Left colon (tissue), 2 donors: ENCODE measurements at places on chromosomes 11 and 22.

DNA sequence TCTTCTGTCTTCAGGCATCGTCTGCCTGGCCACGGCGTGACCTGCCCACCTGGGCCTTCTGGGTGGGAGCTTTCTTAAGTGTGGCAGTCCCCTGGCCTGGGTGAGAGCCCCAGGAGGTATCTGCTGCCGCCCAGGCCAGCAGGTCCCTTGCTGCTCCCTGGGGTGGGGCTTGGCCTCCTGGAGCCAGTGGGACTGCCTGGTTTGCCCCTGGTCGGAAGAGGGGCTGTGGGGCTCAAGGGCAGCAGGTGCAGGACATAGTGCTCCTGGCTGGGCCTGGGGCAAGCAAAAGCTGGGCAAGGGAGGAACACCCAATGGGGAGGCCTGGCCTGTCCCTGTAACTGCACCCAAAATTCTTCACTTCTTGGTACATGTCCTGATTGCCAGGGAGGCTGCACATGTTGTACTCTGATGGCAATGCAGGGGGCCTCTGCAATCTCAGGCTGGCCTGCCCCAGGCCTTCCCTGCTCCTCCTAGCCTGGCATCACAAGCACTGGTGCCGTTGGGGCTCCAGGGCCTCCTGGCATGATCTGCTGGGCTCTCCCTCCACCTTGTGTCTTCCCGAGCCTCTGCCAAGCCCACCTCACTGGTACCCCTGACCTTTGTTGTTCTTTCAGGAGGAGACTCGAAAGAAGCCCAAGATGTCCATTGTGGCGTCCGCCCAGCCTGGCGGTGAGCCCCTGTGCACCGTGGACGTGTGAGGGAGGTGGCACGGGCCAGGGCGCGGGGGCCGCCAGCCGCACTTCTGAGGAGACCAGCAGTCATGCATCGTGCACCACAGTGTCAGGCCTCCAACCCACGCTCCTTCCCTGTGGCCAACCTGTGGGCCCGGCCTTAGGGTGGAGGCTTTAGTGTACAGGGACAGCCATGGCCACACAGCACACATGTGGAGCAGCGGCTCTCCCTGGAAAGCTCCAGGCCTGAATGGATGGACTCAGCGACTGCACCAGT, 6.2 kb upstream of the RANBP1 start:
- DNase-seq: no peak

- no peak for DNase-seq
Measured at GRCh38 chr11:60872124-60872960, 5.0 kb downstream of the ZP1 start.

- DNase-seq: no peak
Measured at GRCh38 chr11:72352859-72353551, 81.3 kb downstream of the CLPB start.

- no peak for DNase-seq
Measured at GRCh38 chr22:31442768-31443489, 43.5 kb downstream of the DRG1 start.

DNA sequence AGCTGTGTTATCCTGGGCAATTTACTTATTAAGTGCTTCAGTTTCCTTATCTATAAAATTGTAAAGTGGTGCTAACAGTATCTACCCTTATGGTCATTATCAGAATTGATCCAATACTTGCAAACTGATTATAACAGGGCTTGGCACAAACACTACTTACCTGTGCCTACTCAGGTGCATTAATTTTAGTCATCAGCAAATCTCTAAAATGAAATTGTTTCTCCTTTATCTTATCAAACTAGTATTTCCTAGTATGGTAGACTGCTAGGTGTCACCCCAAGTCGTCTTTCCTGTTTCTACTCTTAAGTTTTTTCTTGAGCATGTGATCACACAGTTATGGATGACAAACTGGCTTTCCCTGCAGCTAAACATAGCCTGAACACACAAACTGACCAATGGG, 4.3 kb upstream of the SLC25A17 start:
- no peak for DNase-seq

GRCh38 chr11:15710580-15711275, 596.0 kb downstream of the INSC start:
- DNase-seq: no peak

GRCh38 chr11:2376751-2377451, at the start of gene CD81:
Gene CD81 (plus strand): TSS chr11:2377310. CDS start chr11:2377550, 240 bp downstream.
- DNase-seq: peak; percentile 57

GRCh38 chr11:116930177-116930576, 92.8 kb upstream of the APOA1 start:
- DNase-seq: no peak

DNA sequence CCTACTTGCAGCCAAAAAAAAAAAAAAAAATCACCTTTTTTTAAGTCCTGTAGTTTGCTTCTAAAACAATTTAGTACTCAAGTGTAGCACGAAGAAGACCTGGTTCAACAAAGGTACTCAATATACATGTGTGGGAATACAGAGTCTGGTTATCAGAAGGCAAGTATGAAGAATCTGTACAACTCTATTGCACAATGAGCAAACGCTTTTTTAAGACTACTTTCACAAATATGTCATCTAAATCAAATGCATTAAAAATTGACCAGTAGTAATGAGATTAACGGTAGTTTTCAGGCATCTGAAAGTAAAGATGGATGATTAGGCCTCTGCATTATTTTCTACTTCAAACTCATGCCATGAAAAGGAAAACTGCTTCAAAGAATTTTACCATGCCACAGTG, 9.5 kb downstream of the CHORDC1 start:
- DNase-seq: no peak

DNA sequence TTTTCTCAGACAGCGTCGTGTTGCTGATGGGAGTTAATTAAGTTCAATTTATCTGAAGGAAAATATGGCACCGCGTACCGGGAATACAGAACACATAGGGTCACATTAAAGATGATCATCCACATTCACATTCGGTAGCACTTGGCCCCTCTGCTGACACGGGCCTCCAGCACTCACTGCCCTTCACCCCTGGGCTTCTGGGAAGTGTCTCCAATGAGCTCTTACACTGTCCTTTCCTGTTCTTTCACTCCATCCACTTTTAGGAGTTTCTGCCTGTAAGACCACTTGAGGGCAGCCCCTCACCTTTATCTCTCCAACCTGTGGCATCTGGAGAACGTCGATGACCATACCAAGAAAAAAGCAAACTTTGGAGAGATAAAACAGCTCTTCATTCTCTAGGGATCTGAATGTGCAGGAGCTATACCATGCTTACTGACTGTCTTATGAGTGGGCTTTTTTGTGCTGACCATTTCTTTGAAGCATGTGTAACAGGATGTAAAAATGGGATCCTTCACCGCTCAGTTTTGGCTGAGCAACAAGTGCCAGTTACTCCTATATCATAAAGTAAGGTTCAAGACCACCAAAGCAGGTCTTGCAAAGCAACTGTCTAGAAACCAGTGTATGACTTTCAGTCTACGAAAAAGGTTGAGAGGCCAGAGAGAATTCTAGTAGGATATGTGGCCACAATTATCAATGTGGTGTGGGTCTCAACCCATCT, 1.1 kb upstream of the SERGEF start:
- no peak for DNase-seq

- no peak for DNase-seq
Measured at GRCh38 chr22:17348464-17349103, 20.7 kb upstream of the CECR2 start.

DNA sequence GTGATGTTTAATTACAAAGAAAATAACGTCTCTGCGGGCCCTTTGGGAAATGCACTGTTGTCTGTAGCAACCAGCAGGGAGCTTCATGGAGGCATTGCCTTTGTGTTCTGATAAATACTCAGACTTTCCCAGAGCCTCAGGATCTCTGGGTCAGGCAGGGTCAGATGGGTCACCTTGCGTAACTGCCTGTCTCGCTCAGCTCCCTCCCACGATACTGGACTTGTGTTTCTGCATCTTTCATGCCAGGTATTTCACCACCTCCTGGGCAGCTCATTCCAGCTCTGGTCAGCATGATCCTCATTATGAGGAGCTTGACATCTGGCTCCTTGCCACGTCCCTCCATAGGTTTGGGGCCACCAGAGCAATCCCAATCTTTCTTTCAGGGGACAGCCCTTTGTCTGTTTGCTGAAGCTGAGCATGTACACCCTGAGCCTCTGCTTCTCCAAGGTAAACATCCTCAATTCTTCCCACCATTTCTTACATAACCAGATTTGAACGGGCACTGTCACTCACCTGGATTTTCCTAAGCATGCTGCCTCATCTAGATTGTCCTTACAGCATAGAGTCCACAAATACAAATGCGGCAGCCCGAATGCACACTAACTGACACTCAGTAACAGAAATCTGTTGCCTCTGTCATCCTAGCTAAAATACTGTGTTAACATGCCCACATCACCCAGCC, 162.3 kb downstream of the LARGE1 start:
- no peak for DNase-seq

- DNase-seq: no peak
Measured at GRCh38 chr22:40468616-40469015, 98.2 kb downstream of the SGSM3 start.

GRCh38 chr11:22343371-22344032, 5.3 kb downstream of the SLC17A6 start:
- DNase-seq: no peak

DNA sequence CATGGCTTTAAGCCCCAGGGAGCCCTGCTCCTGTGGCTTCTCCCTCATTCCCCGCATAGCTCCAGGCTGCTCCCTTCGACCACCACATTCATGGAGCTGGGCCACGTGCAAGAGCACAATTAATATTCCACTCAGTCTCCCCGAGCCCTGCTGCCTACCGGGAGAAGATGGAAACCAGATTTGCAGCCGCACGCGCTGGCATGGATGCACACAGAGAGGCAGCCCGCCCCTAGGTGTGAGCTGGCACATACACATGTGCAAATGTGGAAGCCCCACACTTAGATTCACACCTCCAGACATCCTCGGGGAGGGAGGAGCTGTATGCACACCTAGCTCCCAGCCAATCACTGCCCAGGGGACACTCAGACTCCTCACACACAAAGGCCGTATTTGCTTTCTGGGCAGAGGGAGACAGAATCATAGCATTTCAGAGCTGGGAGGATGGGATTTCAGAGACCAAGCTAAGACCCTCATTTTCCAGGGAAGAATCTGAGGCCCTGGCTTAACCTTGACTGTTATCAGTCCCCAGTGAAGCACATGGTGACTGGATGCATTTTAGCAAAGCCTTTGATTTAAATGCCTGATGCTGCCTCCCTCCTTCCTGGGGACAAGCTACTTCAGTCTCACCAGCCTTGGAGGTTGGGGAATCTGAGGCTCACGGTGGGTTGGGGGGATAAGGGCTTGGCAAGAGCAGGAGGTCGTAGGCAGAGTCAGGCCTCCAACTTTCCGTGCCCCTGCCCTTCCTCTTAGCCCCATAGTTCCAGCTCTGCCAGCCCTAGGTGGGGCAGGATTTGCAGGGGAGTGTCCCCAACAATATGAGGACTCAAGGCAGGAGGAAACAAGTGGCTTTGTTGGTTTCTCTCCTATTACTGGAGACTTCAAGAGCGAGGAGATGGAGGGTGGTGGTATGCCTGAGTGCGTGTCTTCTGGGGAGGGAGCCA, 5.3 kb upstream of the CREB3L1 start:
- DNase-seq: peak; percentile 66

- DNase-seq: no peak
Measured at GRCh38 chr11:455566-456147, 5.6 kb downstream of the PTDSS2 start.

DNA sequence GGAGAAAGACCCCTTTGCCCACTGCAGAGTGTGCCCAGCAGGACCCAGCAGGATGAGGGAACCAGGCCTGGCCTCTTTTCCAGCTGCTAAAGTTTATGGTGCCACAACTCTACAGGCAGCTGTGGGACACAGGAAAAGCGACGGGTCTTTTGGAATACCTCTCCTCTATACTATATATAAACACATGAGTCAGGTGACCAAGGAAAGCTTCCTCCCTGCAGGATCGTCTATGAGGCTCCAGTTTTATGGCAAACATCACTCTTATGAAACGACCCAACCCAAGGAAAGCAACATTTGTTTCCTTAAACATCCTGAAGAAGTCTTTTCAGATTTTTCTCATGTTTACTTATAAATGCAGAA, 102.8 kb upstream of the AKIP1 start:
- DNase-seq: no peak

DNA sequence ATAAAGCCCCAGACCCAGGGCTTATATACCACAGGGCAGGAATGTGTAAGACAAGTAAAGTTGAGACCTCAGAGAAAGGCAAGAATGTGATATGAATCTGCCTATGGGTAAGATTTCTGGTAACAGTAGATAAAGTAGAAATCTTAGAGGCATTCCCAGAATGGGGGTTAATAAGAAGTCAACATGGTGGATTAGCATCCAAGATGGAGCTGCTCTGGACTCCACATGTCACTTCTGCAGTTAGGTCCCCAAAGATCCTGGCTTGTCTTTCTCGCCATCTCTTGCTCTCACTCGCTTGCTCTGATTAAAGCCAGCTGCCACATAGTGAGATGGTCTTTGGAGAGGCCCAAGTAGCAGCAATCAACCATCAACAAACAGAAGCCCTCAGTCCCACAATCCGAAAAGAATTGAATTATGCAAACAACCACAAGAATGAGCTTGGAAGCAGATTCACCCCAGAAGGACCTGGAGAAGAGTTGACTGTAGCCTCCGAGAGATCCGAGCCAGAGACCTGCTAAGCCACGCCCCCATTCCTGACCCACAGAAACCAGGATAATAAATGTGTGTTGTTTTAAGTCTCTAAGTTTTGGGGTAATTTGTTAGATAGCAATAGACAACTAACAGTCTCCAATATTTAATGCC, 5.4 kb upstream of the C11orf86 start:
- DNase-seq: no peak

DNA sequence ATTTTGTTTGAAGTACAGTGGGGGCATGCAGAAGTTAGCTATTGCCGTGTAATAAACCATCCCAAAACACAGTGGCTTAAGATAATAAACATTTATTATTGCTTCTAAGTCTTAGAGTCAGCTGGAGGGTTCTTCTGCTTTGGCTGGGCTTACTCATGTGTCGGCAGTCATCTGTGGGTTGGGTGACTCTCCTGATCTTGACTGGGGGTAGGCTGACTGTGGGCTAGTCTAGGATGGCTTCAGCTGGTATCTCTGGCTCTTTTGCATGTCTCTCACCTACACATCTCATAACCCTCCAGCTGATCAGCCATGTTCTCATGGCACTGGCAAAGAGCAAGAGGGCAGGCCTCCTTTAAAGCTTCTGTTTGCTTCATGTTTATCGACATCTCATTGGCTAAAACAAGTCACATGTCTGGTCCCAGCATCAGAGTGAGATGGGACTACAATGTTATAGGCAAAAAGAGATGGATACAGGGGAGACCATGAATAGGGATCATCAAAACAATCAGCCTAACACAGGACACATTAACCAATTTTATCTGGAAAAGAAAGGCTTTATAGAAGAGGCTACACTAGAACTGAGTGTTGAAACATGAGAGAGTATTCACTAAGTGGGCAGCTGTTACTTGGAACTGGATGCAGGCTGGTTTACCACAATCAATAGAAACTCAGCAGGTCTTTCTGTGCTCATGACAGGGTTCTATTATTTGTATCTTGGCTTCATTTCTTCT, 5.1 kb downstream of the LRRC51 start:
- no peak for DNase-seq

DNA sequence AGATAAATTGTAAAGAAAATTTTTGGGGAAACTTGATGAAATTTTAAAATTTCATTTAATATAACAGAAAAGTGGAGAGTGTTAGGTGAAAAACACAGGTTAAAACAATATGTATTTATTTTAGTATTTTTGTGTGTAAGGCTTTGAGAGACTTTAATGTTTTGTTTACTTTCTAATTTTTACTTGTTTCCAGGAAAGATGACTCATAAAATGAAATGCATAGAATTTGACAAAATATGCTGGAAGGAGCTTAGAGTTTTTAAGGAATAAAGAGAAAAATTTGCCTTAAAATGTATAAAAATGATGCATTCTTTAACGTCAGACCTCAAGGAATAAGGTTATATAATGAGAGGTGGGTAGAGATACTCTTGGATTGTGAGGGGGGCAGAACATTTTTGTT, 1205.1 kb upstream of the CNTN5 start:
- DNase-seq: no peak
